Activated naive CD8-positive, alpha-beta T cell treated with anti-CD3 and anti-CD28 coated beads, Interleukin-2, amount 10 ng/mL, durations not matched to agents 7 days and 5 days (primary cell): ENCODE measurements at places on chromosomes 11 and 22. TPM values are rescaled to one million over a fixed set of nuclear protein-coding genes. Genes with fewer than 3 reads are reported as not detected.

DNA sequence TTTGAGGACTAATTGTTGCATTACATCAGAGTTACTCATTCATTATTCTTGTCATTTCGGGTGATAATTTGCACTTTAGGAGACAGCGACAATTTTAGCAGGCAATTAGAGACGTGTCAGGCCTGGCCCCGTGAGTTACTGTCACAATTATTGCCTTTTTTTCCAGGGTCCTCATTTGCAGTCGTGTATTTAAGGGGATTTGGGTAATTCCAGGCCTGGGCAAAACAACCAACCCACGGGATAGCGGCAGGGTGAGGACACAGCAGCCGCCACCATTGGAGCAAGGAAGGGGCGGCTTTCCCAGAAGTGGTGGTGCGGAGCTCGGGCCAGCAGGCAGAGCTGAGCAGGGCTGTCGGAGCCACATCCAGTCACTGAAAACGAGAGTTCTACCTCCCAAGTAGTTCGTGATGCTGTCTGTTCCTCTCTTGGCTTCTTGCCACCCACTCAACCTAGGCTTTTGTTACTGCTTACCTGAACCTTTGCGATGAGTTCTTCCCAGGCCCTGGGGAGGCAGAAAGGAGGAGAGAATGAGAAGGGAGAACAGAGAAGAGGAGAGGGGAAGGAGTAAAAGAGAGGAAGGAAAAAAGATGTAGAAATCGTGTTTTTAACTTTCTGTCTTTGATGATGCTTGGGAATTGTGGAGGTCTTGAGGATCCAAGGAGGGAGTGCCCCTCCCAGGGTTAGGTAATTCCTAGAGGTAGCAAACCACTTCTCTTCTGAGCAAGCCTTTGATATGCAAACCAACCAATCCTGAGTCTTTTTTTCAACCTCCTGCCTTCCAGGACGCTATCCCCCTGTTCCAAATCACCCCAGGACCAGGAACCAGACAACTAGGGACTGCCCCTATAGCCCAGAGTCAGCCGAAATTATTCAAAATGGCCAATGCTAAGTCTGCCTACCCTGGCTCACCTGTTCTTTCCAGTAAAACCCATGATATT is 236.1 kb downstream of the MIAT start:
- DNase-seq, result no peak
- H3K4me3 ChIP-seq, result no peak overlapping the region
- H3K36me3 ChIP-seq, result no peaks in the 10 kb centered on the region
- no peaks in the 10 kb centered on the region for H3K4me1 ChIP-seq

DNA sequence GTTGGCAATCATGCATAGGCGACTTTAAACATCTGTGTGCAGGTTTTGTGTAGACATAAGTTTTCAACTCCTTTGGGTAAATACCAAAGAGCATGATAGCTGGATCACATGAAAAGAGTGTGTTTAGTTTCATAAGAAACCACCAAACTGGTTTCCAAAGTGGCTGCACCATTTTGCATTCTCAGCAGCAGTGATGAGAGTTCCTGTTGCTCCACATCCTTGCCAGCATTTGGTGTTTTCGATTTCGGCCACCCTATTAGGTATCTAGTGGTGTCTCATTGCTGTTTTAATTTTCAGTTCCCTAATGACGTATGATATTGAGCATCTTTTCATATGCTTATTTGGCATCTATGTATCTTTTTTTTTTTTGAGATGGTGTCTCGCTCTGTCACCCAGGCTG is 62.8 kb upstream of the CCND1 start:
- H3K27ac ChIP-seq, result no peak overlapping the region
- H3K27me3 ChIP-seq, result peaks cover 44% of the 10 kb centered on the region
- H3K4me3 ChIP-seq, result no peak overlapping the region

GRCh38 chr11:65493367-65494176 is 5.3 kb upstream of the MALAT1 start:
- peaks cover 28% of the 10 kb centered on the region for H3K4me1 ChIP-seq
- no peak overlapping the region for H3K27ac ChIP-seq
- DNase-seq, result no peak
- H3K36me3 ChIP-seq, result no peaks in the 10 kb centered on the region
- H3K4me3 ChIP-seq, result no peak overlapping the region

- no peaks in the 10 kb centered on the region for H3K27me3 ChIP-seq
- H3K4me1 ChIP-seq, result peaks cover 2% of the 10 kb centered on the region
- no peak overlapping the region for H3K4me3 ChIP-seq
- peaks cover 20% of the 10 kb centered on the region for H3K36me3 ChIP-seq
- no peak for DNase-seq
Observed at GRCh38 chr11:68173926-68174325, 39.2 kb downstream of the KMT5B start.

GRCh38 chr11:8813658-8814057 is 97.3 kb upstream of the AKIP1 start:
- peaks cover 17% of the 10 kb centered on the region for H3K27me3 ChIP-seq
- H3K36me3 ChIP-seq, result no peaks in the 10 kb centered on the region
- peak; percentile 59 for DNase-seq
- no peak overlapping the region for H3K4me3 ChIP-seq
- no peak overlapping the region for H3K27ac ChIP-seq

- H3K4me1 ChIP-seq, result peaks cover 7% of the 10 kb centered on the region
- DNase-seq, result no peak
- no peaks in the 10 kb centered on the region for H3K36me3 ChIP-seq
- H3K27ac ChIP-seq, result no peak overlapping the region
- H3K4me3 ChIP-seq, result no peak overlapping the region
Observed at GRCh38 chr11:538431-539051, 1.2 kb downstream of the LRRC56 start.

DNA sequence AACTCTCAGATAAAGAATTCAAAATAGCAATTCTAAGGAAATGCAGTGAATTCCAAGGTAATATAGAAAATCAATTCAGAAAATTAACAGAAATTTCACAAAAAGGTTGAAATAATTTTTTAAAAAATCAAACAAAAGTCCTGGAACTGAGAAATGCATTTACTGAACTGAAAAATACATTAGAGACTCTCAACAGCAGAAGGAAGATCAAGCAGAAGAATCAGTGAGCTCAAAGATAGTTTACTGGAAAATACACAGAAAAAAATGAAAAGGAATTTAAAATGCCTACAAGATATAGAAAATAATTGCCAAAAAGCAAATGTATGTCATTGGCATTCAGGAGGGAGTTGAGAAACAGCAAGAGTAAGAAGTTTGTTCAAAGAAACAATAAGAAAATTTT is 107.3 kb downstream of the BUD13 start:
- peaks cover 22% of the 10 kb centered on the region for H3K27me3 ChIP-seq
- H3K4me1 ChIP-seq, result no peaks in the 10 kb centered on the region
- DNase-seq, result no peak
- H3K27ac ChIP-seq, result no peak overlapping the region

- no peak for DNase-seq
- H3K27me3 ChIP-seq, result peaks cover 82% of the 10 kb centered on the region
- no peaks in the 10 kb centered on the region for H3K36me3 ChIP-seq
- peak overlapping the region; percentile 68 for H3K4me3 ChIP-seq
- H3K27ac ChIP-seq, result no peak overlapping the region
- peaks cover 12% of the 10 kb centered on the region for H3K4me1 ChIP-seq
Observed at GRCh38 chr11:66728038-66728692, 851 bp downstream of the SPTBN2 start.

DNA sequence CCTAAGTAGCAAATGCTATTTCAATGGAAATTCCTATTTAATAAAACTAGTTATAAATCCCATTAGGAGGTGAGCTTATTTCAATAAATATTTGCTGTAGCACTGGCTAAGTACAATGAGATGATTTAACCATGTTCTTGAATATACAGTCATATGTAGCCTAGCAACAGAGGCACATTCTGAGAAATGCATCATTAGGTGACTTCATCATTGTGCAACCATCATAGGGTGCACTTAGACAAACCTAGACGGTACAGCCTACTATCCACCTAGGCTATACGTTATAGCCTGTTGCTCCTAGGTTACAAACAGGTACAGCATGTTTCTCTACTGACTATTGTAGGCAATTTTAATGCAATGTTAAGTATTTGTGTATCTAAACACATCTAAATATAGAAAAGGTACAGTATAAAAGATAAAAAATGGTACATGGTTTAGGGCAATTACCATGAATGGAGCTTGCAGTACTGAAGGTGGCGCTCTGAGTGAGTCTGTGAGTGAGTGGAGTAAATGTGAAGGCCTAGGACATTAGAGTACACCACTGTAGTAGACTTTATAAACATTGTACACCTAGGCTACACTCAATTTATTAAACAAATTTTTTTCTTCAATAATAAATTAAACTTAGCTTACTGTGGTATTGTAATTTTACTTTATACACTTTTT is 350.1 kb downstream of the CASP12 start:
- no peak for DNase-seq
- no peak overlapping the region for H3K27ac ChIP-seq
- no peaks in the 10 kb centered on the region for H3K36me3 ChIP-seq
- H3K4me1 ChIP-seq, result no peaks in the 10 kb centered on the region
- peaks cover 7% of the 10 kb centered on the region for H3K27me3 ChIP-seq
- no peak overlapping the region for H3K4me3 ChIP-seq

GRCh38 chr22:19103880-19104821 is 18.1 kb downstream of the DGCR2 start:
- peaks cover 12% of the 10 kb centered on the region for H3K36me3 ChIP-seq
- no peaks in the 10 kb centered on the region for H3K27me3 ChIP-seq
- peaks cover 31% of the 10 kb centered on the region for H3K4me1 ChIP-seq
- H3K27ac ChIP-seq, result no peak overlapping the region

GRCh38 chr11:69008737-69009440 is 4.2 kb downstream of the MRGPRF start:
- no peak for DNase-seq
- no peaks in the 10 kb centered on the region for H3K36me3 ChIP-seq
- H3K27ac ChIP-seq, result no peak overlapping the region
- no peak overlapping the region for H3K4me3 ChIP-seq
- peaks cover 25% of the 10 kb centered on the region for H3K27me3 ChIP-seq
- no peaks in the 10 kb centered on the region for H3K4me1 ChIP-seq

DNA sequence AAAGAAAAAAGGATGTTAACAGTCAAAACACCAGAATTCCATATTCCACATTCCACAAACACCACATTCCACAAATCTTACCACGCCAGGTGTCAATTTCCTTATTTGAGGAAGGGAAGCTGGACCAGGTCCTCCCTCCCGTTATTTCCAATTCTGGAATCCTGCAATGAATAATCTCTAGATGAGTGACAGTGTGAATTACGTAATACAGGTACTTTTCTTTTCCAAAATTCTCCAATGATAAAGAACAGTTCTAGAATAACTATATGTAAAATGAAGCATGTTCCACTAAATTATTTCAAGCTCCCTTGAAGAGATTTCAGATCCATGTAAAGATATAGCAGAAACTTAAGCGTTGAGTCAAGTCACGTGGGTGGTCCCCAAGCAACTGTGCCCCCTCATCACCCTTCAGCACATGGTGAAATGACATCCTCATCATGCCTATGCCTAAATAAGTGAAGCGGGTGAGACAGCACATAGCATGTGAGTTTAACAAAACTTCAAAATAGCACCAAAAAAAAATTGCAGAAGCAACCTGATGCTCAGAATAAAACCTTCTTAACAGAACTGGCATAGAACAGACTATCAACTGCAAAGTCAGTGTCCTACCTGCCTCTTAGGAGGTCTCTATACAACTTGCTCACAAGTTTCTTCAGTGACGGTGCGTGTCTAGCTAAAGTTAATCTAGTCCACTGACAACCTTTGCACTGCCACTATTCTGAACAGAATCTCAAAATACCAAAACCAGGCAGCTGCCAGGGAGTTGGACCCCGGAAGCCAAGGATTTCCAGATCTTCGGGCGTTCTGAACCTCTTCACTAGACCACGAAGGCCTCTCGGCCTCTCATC is 876 bp downstream of the NFRKB start:
- peak overlapping the region; percentile 88 for H3K4me3 ChIP-seq
- peaks cover 19% of the 10 kb centered on the region for H3K4me1 ChIP-seq
- peaks cover 3% of the 10 kb centered on the region for H3K27me3 ChIP-seq
- peaks cover 25% of the 10 kb centered on the region for H3K36me3 ChIP-seq
- no peak for DNase-seq
- H3K27ac ChIP-seq, result peak overlapping the region; percentile 86

DNA sequence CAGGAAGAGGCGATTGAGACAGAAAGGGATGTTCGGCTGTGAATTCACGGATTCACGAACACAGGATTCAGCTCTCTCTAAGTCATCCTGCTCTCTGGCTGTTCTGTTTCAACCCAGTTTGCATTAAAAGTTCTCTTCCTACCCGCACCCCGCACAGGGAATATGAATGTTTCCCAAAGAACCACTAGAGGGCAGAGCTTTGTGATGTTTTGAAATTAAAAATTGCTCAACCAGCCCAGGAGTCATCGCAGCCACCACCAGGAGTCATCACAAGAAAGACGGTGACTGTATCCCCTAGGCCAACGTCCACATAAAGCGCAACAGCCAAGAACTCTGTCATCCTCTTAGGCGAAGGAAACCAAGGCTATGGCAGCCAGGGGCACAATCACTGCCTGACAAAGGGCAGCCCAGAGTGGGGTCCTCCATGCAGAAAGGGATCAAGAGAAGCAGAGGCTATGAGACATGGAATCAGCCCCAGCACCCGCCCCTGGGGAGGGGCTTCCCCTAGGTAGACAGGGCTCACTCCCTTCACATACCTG is 122.4 kb downstream of the WT1 start:
- peaks cover 4% of the 10 kb centered on the region for H3K27me3 ChIP-seq
- no peak for DNase-seq
- H3K36me3 ChIP-seq, result no peaks in the 10 kb centered on the region
- no peak overlapping the region for H3K4me3 ChIP-seq

DNA sequence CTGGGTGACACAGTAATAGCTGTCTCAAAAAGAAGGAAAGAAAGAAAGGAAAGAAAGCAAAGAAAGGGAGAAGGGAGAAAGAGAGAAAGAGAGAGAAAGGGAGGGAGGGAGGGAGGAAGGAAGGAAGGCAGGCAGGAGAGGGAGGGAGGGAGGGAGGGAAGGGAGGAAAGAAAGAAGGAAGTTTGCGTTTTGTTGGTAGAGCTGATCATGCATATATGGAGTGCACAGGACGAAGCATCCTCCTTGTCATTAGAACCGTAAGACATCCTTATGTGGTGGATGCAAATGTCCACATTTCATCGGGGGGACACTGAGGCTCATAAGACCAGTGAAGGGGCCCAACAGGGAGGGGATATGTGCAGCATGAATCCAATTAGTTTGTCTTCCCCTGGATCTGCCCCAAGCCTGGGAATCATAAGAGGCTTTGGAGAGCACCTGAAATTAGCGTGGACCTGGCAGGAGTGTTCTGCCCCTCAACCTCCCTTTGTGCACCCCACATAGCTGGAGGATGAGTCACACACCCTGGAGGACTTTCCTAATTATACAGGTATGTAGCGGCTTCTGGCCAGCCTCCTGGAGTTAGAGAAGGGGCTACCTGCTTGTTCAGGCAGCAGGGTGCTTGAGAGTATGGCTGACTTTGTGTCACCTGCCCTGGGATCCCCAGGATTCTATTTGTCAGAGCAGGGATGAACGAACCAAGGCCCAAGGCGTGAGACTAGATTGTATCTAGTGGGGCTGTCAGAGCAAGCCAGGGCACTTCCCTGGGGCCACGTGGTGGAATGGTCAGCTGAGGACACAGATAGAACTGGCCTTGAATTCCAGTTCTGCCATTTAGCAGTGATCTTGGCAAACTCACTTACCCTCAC is 119.7 kb upstream of the CD82 start:
- no peaks in the 10 kb centered on the region for H3K4me1 ChIP-seq
- no peak overlapping the region for H3K4me3 ChIP-seq
- peaks cover 4% of the 10 kb centered on the region for H3K27me3 ChIP-seq
- no peak overlapping the region for H3K27ac ChIP-seq
- no peaks in the 10 kb centered on the region for H3K36me3 ChIP-seq

RAB30 gene
- total RNA-seq, result 14.3 TPM

PYGM gene
- total RNA-seq, result 7.2 TPM

ESAM gene
- total RNA-seq, result 0.91 TPM

ARVCF gene
- total RNA-seq, result 1.5 TPM

APOA1 gene
- 0.44 TPM for total RNA-seq

LIF gene
- 508 TPM for total RNA-seq

SCGB1A1 gene
- total RNA-seq, result not detected

SAA4 gene
- total RNA-seq, result not detected

COX8A gene
- total RNA-seq, result 420 TPM

NFAM1 gene
- total RNA-seq, result 0.22 TPM
